Umbilical cord (tissue), 2 donors: ENCODE measurements at places on chromosomes 3 and 15. TPM values are rescaled to one million over a fixed set of nuclear protein-coding genes. Genes with fewer than 3 reads are reported as not detected.

CAND2 gene
- total RNA-seq, result 2.9 TPM

PIF1 gene
- 1.7 TPM for total RNA-seq

MOBP gene
- 1.9 TPM for total RNA-seq

BBX gene
- 156 TPM for total RNA-seq

ADGRG7 gene
- 2.9 TPM for total RNA-seq

PLAAT1 gene
- 2.4 TPM for total RNA-seq
